ENCODE measurements at places on chromosomes 5 and 9.

DNA sequence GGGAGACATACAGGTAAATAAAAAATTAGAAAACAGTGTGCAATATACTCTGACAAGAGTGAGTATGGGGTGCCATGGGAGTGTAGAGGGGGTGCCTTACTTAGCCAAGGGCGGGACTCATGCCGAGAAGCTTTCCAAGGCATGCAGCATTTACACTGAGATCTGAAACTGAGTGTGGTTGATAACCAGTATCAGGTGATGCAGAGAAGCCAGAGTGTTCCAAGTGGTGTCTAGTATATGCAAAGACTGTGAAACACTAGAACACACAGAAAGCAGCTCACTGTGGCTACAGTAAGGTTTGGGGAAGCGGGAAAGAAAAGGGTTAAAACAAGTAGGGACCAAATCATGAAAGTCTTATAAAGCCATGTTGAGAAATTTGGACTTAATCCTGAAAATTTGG, 30.5 kb upstream of the ERBIN start:
- DNase-seq, result no peak

DNA sequence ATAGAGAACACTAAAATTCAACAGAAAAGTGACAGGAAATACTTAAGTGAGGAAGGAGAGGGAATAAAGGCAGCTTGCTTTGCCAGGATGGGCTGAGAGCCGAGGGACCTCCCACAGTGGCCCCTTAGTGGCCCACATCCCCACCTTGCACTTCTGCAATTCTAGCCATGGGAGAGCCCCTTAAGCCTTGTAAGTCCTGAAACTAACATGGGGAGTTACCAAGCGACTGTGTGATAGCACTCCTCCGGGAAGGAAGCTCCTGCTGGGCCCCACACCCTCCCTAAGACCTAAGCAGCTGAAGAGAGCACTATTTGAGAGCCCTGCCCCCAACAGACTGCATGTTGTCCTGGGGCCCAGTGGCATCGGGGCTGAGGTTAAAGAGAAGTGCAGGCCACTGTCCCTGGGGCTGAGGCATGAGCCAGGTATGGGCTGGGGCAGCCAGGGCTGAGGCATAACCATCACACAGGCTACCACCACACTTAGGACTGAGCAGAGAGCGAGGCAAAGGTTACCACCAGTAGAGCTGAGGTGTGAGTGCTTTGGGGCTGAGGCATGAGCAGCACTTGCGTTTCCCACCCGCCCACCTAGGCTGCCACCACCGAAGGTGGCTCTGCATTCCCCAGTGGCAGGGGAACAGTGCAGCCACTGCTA, 301.8 kb upstream of the TRPC7 start:
- no peak for DNase-seq

DNA sequence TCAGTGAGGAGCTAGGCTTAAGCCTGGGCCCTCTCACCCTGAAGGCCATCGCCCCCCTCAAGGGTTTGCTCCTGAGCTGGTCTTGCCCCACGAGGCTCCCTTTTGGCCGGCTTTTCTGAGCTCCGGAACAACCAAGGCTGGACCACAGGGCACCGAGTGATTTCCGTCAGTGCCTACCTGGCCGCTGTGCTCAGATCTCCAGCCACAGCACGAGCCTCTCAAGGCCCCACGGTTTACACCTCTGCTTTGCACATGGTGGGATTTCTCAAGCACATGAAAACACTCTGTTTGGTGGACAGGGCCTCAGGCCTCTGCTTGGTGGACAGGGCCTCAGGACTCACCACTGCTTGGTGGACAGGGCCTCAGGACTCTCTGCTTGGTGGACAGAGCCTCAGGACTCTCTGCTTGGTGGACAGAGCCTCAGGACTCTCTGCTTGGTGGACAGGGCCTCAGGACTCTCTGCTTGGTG, 15.8 kb downstream of the CLPTM1L start:
- no peak for DNase-seq

DNA sequence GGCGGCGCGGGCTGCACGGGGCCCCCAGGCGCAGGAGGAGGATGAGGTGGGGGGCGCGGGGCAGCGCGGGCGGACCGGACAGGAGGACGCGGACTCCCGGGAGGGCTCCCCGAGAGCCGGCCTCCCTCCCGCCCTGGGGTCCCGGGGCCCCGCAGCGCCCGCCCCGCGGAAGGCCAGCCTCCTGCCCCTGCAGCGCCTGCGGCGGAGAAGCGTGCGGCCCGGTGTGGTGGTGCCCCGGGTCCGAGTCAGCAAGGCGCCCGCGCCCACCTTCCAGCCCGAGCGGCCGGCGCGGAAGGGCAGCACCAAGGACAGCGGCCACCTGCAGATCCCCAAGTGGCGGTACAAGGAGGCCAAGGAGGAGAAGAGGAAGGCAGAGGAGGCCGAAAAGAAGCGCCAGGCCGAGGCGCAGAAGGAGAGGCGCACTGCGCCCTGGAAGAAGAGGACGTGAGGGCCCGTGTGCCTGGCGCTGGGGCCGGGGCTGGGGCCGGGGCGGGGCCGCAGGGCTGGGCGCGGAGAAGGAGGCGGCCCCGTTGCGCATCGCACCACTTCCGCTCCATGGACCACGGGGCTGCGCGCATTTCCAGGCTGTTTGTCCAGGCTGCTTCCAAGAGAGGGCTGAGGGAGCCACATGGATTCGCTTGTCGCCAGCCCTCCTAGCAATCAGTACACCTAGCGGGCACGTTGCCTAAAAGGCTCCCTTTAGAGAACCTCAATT, 86.0 kb downstream of the ANKRD33B start:
- DNase-seq, result no peak

DNA sequence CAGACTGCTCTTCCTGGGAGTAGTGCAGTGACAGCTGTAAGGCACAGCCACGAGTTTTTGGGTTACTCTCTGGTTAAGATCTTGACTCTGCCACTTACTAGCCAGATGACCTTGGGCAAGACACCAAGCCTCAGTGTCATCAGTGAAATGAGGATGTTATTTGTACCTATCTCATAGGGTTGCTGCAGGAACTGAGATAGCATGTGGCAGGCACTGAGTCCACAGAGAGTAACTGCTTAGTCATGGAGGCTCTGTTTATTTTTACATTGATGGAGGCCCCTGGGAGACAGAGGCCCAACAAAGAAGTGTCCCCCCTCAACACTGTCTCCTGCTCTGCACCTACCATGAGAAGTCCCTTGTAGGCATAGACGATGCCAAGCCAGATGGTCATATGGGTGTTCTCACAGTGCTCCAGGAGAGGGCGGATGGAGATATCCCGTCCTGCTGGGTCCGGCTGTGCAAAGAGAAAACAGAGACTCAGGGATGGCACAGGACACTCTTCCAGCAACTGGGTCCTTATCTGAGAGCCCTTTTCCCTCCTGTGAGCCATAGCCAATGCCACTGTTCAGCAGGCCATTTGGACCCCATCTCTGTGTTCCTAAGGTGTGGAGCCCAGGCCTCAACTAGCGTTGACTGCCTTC, 55.4 kb upstream of the TBC1D2 start:
- DNase-seq, result no peak

DNA sequence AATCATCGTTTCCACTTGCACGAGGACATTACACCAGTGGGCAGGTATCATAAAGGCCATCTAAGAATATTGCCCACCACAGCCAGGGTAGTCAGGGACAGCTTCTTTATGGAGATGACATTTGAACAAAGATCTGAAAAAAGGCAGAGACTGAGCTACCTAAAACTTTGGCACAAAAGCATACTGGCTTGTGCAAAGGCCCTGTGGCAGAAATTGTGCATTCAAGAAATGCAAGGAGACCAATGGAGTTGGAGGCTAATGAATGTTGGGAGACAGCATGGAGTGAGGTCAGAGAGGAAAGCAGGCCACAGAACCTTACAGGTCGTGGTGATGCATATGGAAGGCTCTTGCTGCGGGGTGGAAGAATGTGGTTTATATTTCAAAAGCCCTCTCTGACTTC, 578.5 kb downstream of the BNC2 start:
- DNase-seq, result no peak

GRCh38 chr5:103446813-103447212, 115.8 kb downstream of the NUDT12 start:
- no peak for DNase-seq

GRCh38 chr9:121362813-121363621, 7.0 kb downstream of the STOM start:
- DNase-seq, result no peak

- no peak for DNase-seq
These were observed 257.9 kb downstream of the ASTN2 start for GRCh38 chr9:117156771-117157535.

DNA sequence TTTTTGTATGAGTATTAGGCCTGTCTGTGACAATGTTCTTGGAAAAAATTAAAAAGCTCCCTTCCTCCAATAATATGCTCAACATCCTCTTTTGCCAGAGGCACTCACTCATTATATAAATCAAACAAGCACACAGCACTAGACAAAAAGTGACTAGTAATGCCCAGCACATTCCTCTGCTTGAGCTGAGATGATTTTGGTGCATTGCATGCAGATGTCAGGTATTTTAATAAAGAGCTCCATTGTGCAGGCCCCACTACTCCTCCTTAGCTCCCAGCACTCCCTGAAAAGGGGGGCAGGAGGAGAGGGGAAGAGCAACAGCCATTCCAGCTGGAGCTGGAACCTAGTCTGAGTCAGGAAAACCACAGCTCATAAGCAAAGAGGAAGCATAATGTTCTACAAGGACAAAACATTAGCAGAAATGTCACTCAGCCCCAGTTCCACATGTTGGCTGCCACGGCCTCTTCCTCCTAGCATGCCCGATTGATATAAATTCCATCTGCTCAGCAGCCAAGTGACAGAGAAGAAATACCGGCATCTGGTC, 348.5 kb downstream of the BNC2 start:
- peak; percentile 39 for DNase-seq

- no peak for DNase-seq
These were observed 46.4 kb upstream of the ABCA1 start for GRCh38 chr9:104974053-104974962.

GRCh38 chr5:165720901-165721300, 2215.5 kb downstream of the MAT2B start:
- no peak for DNase-seq

DNA sequence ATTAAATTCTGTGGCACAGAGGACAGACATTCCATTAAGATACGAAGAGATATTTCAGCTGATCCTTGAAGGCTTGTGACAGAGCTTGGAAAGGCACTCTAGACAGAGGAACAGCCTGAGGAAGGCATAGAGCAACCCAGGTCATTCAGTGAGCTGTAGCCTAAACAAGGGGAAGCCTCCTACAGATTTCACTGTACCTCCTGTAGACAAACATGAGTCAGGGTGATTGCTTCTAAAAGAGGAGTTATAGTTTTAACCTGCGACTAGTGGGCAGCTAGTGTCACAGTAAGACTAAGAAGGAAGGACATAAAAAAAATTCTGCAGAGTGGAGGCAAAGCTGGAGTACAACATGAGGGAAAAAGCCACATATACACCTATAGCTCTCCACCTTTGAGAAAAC, 43.5 kb upstream of the ANKDD1B start:
- no peak for DNase-seq

DNA sequence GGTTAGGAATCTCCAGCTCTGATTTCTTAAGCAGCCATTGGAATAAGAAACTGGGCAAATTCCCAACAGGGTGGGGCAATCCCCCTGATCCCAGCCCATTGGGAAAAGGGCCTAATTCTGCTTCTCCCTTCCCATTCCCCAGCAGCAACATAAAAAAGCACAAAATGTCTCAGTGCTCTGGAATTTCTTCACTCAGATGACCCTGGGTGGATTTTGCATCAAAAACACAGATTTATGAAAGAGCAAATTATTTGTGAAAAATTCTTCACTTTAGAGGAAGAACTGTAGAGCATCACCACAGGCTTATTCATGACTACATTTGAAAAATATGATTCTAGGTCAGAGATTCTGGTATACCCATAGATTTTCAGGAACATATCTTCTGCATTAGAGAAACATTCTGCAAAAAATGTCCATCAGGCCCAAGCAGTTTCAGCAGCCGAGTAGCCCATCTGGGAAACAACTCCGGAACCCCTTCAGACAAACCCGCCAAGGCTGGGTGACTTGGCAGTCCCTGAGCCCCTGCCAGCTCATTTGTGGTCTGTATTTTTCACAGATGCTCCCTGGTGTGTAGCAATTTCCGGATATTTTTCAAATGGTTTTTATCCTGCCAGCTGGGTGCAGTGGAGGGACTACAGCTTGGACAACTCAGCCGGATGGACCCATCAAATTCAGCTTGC, 102.1 kb upstream of the RANBP3L start:
- DNase-seq, result no peak

GRCh38 chr5:4206127-4206526, 610.5 kb downstream of the IRX1 start:
- DNase-seq, result no peak

GRCh38 chr5:171386861-171387344, 746 bp upstream of the NPM1 start:
- DNase-seq, result peak; percentile 49

DNA sequence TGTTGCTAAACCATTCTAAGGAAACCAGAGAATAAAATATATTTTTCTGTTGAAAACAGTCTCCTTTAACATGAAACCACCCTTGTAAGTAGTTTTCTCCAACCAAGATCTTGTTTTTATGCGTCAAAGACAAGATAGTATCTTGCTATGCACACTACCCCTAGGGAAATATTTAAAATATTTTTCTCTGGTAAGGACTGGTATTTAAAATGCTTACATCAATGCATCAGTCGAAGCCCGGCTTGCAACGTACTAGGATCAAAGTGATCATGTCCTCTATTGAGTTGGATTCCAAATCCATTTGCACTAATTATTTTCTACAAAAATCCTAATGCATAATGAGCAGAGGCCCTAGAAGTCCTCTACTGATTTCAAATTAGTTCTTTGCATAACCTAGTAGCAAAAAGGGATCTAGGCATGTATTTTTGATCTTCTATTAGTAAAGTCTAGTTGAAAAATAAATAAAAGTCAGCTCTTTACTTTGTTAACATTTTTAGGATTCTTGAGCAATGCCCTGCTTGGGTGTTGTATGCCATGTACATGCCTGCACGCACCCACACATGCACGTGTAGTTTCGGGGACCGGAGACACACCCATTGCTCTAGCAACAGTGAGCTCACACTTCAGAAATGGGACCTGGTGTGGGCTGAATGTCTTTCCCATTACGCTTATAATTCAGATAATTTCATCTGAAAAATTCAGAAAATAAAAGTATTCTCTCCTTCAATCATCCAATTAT, 165.0 kb upstream of the GPR151 start:
- no peak for DNase-seq
